Chondrocyte (in vitro differentiated cells): ENCODE measurements at places on chromosomes 2 and 18. TPM values are rescaled to one million over a fixed set of nuclear protein-coding genes. Genes with fewer than 3 reads are reported as not detected.

- DNase-seq: no peak
Measured at GRCh38 chr2:12196495-12196894, 450.1 kb downstream of the LPIN1 start.

GRCh38 chr2:226579519-226579918, 220.1 kb downstream of the IRS1 start:
- no peak for DNase-seq

Gene HOXD10
- total RNA-seq: not detected in 3 replicates

GRCh38 chr18:13511961-13512577, 214.3 kb downstream of the FAM210A start:
- DNase-seq: no peak

Gene DOCK10
- total RNA-seq: 14.3 to 22.9 TPM (median 18.5 TPM) in 3 replicates

GRCh38 chr2:218184331-218184730, 17.6 kb upstream of the CXCR1 start:
- no peak for DNase-seq

- DNase-seq: no peak
Measured at GRCh38 chr2:10139536-10139935, 17.0 kb downstream of the RRM2 start.

GRCh38 chr2:6845903-6846302, 19.8 kb downstream of the CMPK2 start:
- no peak for DNase-seq

GRCh38 chr18:62938006-62938405, 222.7 kb downstream of the PHLPP1 start:
- DNase-seq: no peak

- no peak for DNase-seq
Measured at GRCh38 chr2:1750933-1751766, 6.8 kb upstream of the PXDN start.

Gene GALNT14
- total RNA-seq: 0.70 to 17.8 TPM (median 16.2 TPM) in 3 replicates

Gene KCNG3
- total RNA-seq: 0.05 TPM in 1 of 3 replicates, not detected in the others

DNA sequence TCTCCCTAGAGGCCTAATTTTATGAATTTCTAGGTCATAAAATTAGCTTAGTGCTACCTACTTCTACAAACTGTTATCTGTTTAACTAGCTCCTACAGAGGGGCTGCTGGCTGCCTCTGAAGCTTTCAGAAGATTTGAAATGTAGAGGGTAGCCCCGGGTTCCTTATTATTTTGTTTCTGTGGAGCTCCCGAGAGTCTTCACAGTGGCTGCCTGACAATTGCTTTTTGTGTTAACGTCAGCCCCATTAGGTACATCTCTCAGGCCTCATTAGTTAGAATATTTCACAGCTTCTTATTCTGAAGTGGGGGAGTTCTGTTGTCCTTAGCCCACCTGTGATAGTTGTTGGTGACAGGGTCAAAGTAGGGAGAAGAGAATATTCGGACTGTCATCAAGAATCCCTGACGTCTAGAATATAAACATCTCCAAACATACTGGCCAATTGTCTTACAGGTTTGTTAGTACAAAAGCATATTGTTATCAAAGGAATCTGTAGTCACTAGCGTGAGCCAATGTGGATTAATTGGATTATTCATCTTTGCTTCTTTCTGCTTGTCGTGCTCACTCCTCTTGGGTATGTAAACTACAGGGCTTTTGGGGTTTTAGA, 77.5 kb downstream of the DIS3L2 start:
- no peak for DNase-seq

GRCh38 chr2:149451417-149452165, 121.2 kb downstream of the LYPD6 start:
- DNase-seq: no peak

Gene VSNL1
- total RNA-seq: not detected in 3 replicates

DNA sequence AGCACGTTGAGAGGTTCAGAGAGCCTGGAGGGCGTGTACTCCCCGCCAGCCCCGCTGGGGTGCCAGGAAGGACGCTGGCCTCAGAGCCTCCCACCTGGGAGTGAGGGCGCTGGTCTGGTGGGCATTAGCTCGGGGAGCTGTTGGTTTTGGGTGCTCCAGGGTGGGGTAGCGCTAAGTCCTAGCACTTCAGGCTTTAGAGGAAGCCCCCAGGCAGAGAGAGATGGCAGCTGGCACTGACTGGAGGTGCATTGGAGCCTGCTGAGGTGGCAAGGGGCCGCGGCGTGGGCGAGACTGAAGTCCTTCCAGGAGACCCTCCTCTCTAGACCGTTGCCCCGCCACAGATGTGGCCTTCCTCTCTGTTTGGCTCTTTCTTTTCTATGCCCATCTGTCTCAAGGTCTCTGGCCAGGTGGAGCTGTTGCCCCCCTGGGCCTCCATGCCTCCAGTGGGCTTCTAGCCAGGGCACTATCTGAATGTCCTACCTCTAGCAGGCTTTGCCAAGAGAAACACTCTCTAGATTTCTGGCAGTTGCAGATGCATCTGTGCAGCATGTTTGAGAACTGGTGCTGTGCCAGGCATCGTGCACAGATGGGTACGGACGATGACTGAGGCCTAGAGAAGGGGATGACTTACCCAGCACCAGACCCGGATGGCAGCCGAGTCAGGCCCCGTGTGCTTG, 6.6 kb downstream of the CAPN10 start:
- DNase-seq: peak; percentile 60

Gene RASGRP3
- 3.0 to 3.7 TPM (median 3.0 TPM) in 3 replicates for total RNA-seq

- DNase-seq: no peak
Measured at GRCh38 chr2:9336576-9337314, 86.6 kb downstream of the ITGB1BP1 start.

Gene GPR39
- total RNA-seq: 0.20 to 0.31 TPM in 2 of 3 replicates, not detected in the other

- DNase-seq: no peak
Measured at GRCh38 chr2:161068670-161069069, 91.6 kb upstream of the TANK start.

DNA sequence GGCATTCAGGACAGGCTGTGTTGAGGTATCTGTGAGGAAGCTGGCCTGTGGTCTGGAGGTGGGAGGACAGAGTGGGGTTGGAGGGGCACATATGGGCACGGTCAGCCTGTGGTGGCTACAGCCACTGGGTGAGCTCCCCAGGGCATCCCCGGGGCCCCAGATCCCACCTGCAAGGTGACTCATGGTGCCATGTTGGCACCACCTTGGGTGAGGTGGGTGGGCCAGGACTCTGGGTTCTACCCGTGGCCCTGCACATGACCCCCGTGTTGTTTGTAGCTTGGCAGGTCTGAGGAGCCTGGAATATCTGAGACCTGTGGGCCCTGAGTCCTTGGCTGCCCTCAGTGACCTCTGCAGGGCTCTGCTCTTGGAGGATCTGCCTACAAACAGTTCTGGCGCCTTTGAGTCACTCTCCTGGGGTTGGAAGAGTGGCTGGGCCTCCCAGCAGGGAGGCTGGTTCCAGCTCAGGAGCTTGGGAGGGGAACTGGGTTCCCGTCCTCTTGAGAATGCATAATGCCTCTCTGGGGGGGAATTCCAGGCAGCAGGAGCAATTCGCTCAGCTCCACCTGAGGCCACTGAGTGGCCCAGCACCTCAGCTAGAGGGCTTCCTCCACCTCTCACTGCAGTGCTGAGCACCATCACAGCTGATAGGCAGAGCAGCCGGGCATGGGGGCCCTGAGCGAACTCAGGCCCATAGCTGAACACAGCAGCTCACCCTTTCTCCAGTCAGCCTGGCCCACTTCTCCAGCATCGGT, 105.1 kb downstream of the DYSF start:
- peak; percentile 73 for DNase-seq

DNA sequence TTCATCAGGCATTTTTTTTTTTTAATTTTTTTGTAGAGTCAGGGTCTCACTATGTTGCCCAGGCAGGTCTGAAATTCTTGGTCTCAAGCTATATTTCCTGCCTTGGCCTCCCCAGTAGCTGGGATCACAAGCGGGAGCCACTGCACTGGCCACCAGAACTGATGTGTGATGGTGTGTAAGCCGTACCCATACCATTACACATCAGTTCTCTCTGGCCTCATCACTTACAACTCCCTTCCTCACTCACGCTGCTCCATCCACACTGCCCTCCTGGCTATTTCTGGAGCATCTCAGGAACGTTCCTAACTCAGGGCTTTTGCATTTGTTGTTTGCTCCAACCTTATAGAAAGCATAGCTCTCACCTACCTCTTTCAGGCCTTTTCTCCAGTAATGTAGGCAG, 834.5 kb upstream of the ID2 start:
- DNase-seq: no peak

DNA sequence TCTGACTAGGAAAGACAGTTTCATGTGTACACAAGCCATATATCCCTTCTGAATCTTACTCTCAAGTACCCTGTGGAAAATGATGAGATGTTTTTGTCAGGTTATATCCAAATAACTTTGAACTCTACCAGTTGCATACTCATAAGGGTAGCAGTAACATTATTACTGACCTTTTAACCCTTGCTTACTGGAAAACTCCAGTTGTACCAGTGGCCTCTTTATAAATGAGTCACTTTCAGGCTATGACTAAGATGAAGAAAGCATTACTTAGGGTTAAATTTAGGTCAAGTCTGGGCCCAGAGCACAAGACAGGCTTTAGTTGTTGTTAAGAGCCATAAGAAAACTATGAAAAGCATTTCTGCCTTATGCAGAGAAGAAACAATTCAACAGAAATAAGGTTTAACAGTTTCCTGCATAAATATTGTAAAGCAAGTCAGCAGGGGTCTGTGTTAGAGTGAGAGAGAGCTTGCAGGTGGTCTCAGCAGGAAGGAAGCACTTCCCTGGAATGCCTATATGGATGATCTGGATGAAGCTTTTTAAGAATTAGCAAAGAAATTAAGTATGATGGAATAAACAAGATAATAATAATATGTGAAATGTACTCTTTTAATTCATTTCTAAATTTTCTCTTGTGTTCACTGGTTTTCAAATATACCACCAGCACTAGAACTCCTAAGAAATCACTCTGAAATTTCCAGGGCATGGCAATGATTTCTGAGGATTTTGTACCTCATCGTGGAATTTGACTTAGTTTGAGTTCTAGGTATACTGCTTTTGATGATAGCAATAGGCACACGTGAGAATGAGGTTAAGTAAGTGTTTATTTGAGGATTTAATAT, 126.6 kb downstream of the UBE2E3 start:
- no peak for DNase-seq

Gene CFAP65
- not detected in 3 replicates for total RNA-seq

DNA sequence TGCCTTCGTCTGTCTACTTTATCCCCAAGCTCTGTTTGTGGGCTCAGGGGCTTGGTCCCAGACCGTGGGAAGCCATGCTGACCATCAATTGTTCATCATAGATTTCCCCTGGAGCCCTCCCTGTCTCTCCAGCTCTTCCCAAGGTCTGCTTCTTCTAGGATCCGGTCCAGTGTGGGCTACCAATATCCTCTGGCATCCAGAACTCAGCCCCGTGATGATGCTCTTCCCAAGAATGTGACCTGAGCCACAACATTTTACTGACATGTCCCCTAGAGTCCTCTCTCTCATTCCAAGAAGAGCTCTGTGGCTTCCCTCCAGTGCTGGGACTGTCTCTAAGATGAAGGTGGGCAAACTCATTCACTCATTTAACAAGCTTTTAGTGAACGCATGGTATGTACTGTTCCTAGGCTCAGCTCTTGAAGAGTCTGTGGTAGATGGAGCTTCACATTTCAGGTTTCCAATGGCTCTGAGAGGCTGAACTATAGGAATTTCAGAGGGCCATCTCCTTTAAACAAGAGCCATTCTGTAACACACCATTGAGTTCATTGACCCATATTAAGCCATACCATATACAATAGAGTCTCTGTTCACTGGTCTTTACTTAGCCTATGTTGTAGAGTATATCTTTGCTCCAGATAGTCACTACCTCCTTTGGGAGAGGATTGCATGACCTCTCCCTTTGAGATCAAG, 142.0 kb upstream of the APCDD1 start:
- DNase-seq: no peak

DNA sequence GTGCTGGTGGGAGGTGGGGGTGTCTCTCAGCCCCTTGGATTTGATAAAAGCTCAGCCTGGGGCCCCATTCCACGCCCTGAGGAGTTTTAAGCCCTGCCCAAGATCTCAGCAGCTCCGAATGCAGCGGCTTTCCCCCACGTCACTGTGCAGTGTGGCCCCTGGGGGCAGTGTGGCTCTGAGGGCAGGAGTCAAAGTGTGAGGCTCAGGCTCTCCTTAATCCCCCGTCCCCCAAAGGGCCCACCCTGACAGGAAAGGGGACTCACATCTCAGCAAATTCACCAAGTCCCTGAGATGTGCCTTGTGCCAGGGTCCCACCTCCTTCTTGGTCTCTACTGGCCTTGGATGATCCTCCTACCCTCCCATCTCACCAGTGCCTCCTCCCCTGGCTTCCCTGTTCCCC, 25.2 kb downstream of the NPPC start:
- peak; percentile 62 for DNase-seq

GRCh38 chr2:9665898-9666297, 35.1 kb upstream of the YWHAQ start:
- DNase-seq: no peak

Gene DTNB
- total RNA-seq: 8.5 to 12.1 TPM (median 8.7 TPM) in 3 replicates

DNA sequence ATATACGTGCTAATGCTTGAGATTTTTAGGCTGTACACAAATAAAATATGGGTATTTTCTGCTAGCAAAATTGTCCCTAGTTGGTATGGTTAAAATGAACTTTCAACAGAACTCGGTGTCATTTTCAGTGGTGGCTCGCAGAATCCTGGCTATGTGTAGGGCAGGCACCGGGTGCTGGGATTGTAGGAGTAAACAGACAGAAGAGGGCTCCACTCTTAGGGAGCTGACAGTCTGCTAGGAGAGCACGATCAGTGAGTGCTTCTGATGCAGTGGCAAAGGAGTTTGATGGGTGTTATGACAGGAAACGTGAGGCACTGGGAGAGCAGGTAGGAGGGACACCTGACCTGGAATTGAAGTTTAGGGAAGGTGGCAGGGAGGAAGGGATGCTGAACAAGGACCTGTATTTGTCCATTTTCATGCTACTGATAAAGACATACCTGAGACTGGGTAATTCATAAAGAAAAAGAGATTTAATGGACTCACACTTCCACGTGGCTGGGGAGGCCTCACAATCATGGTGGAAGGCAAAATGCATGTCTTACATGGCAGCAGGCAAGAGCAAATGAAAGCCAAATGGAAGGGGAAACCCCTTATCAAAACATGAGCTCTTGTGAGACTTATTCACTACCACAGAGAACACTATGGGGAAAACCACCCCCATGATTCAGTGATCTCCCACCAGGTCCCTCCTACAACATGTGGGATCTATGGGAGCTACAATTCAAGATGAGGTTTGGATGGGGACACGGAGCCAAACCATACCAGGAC, 105.4 kb upstream of the LCLAT1 start:
- no peak for DNase-seq

Gene OR6B2
- not detected in 3 replicates for total RNA-seq

Gene TFCP2L1
- total RNA-seq: 0.02 TPM in 1 of 3 replicates, not detected in the others

Gene IKZF2
- 8.6 to 18.1 TPM (median 9.2 TPM) in 3 replicates for total RNA-seq

Gene SERPINB12
- not detected in 3 replicates for total RNA-seq
